Stimulated activated CD4-positive, alpha-beta T cell treated with anti-CD3 and anti-CD28 coated beads, TNF-alpha, amount 100 ng/mL, for 24 hours (primary cell): ENCODE measurements at places on chromosomes 11 and 22.
A peak's percentile ranks its signal among the peaks of the same experiment; 100 is the strongest.

- no peak for DNase-seq
Measured at GRCh38 chr11:101008961-101009689, 120.5 kb downstream of the PGR start.

- no peak for DNase-seq
Measured at GRCh38 chr11:115751243-115752015, 247.2 kb upstream of the CADM1 start.

GRCh38 chr11:59173080-59173963 is 1.4 kb downstream of the DTX4 start:
- no peak for DNase-seq

GRCh38 chr11:121464352-121464946 is 11.7 kb upstream of the SORL1-AS1 start:
- peak; percentile 82 for DNase-seq

DNA sequence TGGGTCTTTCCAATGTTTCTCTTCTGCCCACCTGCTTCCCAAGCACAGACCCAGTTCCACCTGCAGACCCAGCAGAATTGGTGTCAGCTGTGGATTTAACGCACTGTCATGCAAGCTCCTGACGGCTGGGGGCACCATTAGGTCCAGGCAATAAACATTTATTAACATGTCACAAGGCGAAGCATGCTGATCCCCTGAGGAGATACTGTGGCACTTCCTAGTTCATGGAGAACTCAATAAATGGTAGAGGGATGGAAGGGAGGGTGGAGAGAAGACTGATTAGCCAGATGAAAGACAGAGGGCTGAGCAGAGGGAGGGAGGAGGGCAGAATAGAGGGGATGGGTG is 68.3 kb upstream of the TSPAN18 start:
- no peak for DNase-seq

DNA sequence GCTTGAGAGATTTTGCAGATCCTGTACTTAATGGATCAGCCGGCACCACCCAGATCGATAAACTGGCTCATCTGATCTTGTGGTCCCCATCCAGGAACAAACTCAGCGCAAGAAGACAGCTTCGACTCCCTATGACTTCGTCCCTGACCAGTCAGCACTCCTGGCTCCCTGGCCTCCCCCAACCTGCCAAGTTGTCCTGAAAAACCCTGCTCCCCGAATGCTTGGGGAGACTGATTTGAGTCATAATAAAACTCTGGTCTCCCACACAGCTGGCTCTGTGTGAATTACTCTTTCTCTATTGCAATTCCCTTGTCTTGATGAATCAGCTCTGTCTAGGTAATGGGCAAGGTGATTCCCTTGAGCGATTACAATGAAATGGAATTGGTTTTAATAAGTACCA is 29.5 kb downstream of the OR2AG2 start:
- peak; percentile 15 for DNase-seq

GRCh38 chr11:35798423-35798822 is 135.8 kb downstream of the TRIM44 start:
- DNase-seq, result no peak

- peak; percentile 70 for DNase-seq
Measured at GRCh38 chr22:45994491-45995404, 17.8 kb upstream of the WNT7B start.

GRCh38 chr22:24091551-24092420 is 80.7 kb downstream of the CABIN1 start:
- no peak for DNase-seq

DNA sequence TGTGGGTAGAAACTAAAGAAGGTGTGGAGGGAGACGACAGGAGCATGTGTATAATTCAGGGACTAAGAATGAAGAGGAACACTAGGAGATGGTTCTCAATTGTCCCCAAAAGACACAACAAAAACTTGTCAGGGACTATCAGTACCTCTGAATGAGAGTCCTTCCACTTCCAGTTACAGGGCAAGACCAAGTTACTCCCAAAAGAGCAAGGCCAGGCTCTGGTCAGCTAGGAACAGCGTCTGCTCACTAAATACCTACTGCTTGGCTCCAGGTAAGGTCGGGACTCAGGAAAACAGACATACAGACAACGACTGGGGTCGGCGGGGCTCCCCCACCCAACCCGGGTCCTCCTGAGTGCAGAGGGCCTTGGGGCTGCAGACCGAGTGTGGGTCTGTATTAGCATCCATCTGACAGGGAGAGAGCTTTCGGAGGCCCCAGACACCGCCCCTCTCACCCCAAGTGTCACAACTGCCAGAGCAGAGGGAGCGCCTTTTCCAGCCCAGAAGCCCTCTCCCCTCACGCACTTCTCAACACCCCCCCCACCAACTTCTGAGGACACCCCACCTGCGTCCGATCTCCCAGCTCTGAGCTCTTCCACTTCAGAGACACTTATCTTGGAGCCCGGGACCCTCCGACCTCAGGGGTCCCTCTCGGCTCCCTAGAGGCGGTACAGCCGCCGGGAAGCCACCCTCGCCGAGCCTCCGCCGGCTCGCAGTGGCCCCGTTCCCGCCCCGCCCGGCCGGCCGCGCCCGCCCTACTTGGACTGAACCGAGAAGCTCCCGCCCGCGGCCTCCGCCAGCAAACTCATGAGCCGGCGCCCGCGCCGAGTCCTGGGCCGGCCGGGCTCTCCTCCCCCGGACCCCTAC is 522 bp downstream of the RHOG start:
- DNase-seq, result no peak

DNA sequence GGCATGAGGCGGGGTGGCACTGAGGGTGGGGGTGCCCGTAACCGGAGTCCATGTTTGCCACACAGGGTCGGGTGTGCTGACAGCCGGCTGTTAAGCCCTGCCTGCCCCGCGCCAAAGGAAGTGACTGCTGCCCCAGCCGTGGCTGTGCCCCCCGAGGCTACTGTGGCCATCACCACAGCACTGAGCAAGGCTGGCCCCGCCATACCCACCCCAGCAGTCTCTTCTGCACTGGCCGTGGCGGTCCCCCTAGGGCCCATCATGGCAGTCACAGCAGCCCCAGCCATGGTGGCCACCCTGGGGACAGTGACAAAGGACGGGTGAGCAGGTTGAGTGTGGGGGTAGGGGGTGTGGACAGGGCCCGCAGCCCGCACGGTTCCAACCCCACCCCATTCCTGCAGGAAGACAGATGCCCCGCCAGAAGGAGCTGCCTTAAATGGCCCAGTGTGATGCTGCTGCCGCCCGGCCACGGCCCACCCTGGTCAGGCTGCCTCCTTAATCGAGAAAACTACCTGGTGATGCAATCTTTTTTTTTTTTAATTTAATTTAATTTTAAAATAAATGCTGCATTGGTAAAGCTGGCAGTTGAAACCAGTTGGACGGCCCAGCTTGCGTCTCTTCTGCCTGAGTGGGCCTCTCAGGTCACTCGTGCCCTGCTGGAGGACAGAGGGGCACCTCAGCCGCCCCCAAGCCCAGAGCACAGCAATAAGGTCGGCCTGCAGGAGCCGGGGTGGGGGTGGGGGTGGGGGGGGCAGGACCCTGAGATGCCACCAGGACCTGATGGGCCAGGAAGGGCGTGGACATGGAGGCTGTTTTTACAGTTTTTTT is 30.8 kb downstream of the SBF1 start:
- no peak for DNase-seq

DNA sequence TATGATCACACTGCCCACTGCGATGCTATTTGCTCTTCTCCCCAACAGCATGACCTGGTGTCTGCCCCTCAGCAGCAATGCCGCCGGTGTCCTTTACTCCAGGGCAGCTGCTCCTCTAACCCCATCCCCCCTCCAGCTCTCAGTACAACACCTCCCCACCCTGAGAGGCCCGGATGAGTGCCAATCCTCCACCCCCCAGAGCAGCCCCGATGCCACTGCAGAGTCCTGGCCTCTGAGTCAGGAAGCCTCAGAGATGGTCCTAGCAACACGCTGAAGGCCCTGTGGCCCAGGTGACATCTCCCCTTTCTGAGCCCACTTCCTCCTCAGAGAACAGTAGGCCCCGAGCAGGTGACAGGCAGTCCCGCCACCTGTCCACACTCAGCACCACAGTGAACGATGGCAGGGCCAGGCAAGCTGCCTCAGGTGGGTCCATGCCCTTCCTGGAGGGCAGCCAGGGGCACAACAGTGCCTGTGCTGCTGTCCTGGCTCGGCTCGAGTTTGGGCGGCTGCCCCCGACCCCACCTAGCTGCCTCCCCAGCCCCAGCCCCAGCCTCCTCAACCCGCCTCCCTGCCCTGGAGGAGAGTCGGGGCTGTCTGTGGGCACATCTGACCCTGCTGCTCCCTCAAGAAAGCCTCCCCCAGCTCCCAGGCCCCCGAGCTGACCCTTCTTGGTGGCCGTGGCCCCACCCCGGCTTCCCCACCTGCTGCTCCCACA is 3.9 kb upstream of the NDUFS8 start:
- DNase-seq, result no peak

DNA sequence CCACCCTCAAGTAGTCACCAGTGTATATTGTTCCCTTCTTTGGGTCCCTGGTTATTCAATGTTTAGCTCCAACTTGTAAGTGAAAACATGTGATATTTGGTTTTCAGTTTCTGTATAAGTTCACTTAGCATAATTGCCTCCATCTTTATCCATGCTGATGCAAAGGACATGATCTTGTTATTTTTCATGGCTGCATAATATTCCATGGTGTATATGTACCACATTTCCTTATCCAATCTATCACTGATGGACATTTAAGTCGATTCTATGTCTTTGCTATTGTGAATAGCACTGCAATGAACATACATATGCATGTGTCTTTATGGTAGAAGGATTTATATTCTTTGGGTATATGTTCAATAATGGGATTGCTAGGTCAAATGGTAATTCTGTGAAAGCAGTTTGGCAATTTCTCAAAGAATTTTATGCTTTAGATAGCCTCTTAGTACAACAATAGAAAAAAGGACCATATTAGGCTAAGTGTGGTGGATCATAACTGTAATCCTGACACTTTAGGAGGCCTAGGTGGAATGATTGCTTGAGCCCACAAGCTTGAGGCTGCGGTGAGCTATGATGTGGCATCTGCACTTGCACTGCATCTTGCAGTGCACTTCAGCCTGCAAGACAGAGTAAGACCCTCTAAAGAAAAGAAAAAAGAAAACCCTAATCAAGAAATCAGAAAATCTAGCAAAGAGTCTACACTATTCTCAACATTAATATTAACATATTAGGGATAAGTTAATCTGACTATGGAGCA is 468.5 kb upstream of the FAT3 start:
- DNase-seq, result no peak

GRCh38 chr11:61468002-61468401 is 38.1 kb downstream of the SDHAF2 start:
- no peak for DNase-seq
